ENCODE measurements at places on chromosomes 11 and 22.

DNA sequence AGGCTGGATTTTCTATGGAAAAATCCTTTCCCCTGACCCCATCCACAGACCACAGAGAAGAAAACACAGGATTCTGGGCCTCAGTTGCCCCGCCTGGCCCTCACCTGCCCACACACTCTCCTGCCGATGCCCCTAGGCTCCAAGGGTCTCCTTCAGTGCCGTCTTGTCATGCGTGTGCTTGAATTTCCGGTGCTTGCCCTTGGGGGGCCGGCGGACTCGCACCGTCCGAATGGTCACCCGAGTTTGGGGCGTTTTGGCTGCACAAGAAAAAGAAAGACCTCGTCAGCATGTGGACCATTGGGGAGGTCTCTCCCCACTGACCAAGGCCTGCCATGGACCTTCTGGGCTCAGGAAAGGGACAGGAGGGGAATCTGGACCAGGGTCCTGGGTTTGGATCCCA is 19.2 kb downstream of the PDGFB start:
- DNase-seq, result no peak

GRCh38 chr11:44858796-44859527 is 91.7 kb downstream of the TP53I11 start:
- DNase-seq, result no peak

DNA sequence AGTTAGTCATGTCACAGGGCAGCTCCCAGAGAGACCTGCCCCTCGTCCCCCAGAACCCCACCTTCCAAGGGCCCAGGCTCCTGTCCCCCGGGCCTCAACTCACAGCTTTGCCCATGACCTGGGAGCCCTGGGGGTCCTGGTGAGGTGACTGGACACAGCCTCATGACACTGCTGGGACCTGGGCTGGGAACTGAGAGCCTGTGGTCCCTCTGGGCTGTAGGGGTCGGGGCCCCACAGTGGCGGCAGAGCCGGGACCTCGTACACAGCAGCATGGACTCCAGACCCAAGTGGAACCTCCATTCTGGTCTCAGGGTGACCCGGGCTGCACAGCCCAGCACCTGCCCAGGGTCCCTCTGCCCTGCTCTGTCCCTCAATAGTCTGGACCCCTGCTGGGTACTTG is 6.9 kb downstream of the APOBEC3A start:
- DNase-seq, result no peak

- no peak for DNase-seq
These were observed 19.4 kb upstream of the P2RY2 start for GRCh38 chr11:73198677-73199076.

- peak; percentile 80 for DNase-seq
These were observed 46.2 kb downstream of the BLID start for GRCh38 chr11:122069707-122070360.

DNA sequence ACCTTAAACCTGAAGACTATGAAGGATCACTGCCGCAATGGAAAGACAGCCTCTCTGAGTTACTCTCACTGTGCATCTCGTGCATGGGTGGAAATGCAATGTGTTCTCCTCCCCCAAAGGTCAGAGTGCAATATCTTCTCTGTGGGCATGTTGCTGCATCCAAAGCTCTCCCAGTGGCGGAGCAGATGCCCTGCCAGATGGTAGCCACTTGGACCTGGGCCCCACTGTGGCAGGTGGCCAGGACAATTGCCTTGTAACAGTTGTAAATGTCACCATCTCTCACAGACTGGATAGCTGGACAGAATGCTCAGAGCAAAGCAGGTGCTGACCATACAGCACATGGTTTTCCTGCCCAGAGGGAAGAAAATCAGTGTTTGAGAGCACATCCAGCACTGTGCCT is 542.0 kb downstream of the FAM181B start:
- no peak for DNase-seq

- DNase-seq, result no peak
These were observed 60.0 kb downstream of the LIF start for GRCh38 chr22:30186510-30186909.

GRCh38 chr11:104529906-104530305 is 366.0 kb upstream of the PDGFD start:
- no peak for DNase-seq

DNA sequence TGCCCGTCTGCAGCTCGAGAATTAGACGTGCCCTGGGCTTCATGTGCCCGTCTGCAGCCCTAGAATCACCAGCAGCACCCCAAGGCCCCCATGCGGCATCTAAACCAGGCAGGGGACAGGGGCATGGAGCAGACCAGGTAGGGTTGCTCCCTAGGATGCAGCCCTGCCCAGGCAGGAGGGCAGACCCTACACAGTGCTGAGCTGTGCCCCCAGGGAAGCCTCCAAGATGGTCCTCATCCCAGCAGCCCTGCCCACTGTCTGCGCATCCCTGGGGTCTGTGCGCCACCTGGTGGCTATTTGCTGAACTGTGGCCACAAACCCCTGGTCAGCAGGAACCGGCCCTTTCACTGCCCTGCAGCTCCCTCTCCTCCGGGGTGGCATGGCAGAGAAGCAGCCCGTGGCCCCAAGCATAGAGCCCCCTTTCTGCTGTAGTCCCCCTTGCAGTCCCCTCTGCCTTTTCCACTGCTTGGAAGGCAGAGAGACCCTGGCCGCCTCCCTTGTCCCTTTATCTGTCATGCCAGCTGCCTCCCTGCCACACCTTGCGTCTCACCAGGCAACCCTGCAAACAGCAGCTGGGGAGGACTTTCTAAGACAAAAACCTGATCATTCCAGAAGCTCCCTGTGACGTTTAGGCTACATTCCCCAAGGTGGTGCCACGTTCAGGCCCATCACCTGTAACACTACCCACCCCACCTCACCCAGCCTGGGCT is 86.6 kb downstream of the KCNQ1 start:
- DNase-seq, result peak; percentile 13

GRCh38 chr11:68927280-68928135 is 23.8 kb downstream of the IGHMBP2 start:
- no peak for DNase-seq

GRCh38 chr22:43390872-43391271 is 20.9 kb upstream of the MPPED1 start:
- no peak for DNase-seq

DNA sequence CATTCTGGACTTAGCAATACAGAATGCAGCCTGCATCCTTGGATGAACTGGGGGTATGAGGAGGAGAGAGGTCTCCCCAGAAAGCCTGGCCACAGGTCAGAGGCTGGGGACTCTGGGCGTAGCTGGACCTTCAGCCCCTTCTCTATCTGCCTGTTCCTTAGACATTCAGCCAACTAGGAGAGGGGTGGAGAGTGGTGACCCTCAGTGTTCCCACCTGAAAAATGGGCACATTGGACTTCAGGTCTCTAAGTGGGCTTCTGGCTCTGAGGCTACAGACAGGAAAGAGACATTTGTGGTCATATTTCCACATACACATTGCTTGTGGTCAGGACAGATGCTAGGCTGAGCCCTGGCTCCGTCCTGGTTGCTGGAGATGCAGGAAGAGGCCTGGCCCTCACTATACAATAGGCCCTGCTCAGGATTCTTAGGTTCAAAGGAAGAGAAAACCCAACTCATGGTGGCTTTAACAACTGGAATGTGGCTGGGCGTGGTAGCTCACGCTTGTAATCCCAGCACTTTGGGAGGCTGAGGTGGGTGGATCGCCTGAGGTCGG is 30.1 kb upstream of the CBX7 start:
- no peak for DNase-seq

GRCh38 chr11:112454841-112455240 is 194.2 kb upstream of the PLET1 start:
- no peak for DNase-seq

DNA sequence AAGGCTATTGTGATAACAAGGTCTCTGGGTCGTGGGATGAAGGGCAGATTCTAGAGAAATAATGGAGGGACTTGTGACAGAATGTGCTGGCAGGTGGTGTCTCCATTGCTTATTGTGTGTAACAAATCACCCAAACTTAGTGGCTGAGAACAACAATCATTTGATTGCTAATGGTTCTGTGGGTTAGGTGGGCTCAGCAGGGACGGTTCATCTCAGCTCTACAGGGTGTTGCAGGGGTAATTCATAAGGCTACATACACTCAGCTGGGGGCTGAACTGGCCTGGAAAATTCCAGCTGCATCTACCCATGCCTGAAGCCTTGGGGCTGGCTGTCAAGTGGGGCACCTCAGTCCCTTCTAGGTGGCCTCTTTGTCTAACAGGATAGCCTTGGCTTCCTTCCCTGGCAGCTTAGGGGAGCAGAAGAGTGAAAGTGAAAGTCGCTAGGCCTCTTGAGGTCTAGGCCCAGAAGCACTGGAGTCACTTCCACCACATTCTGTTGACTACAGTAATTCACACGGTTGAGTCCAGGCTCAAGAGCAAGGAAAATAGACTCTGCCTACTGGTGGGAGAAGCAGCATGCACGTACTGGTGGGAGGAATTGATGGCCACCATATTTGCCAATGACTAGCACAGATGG is 308.9 kb downstream of the MN1 start:
- no peak for DNase-seq

DNA sequence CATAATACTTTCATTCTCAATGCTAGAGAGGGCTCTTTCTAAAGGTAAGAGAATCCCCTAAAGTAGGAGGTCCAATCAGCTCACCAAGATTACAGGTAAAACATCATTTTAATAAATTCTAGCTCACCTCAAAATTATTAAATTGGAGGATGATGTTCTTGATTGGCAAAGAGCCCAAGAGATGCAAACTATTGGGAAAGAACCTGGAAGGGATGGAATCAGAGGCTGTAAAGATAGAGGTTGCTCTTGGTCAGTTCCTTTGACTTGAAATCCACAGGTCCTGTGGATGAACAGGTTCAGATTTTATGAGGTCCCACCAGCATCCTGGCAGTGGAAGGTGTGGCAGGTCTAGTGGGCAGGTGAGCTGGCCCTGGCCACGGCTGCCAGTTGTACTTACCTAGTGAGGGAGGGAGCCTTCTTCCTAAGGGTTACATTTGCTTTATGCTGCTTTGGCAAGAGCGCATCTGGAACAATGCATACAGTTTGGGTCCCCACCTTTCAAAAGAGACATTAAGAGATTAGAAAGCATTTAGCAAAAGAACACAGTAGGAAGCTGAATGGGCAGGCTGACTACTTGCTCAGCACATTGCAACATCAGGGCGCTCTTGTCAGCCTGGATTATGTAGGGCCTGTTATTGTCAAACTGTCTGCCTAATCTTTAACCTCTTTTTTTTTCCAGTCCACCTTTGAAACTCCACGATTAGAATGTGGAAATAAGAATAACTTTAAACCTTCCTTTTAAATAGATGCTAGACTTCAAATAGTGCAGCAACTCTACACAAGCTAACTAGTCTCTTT is 97.0 kb downstream of the RDX start:
- DNase-seq, result no peak

GRCh38 chr22:37744589-37744988 is 47.7 kb downstream of the TRIOBP start:
- no peak for DNase-seq

DNA sequence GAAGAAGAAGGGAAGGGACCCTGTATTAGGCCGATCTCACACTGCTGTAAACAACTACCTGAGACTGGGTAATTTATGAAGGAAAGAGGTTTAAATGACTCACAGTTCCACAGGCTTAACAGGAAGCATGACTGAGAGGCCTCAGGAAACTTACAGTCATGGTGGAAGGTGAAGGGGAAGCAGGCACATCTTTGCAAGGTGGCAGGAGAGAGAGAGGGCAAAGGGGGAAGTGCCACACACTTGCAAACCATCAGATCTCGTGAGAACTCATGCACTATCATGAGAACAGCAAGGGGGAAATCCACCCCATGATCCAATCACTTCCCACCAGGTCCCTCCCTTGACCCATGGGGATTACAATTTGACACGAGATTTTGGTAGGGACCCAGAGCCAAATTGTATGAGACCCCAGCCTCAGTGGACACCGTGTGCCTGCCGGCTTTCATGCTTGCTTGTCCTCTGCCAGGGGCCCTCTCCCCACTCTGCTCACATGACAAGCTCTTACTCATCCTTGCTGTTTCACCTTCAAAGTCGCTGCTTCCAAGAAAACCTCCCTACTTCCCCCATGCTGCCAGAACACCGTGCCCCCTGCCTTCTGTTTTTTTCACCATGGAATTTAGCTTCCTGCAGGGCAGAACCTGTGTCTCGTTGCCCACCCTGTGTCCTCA is 23.3 kb upstream of the PPFIA1 start:
- no peak for DNase-seq

DNA sequence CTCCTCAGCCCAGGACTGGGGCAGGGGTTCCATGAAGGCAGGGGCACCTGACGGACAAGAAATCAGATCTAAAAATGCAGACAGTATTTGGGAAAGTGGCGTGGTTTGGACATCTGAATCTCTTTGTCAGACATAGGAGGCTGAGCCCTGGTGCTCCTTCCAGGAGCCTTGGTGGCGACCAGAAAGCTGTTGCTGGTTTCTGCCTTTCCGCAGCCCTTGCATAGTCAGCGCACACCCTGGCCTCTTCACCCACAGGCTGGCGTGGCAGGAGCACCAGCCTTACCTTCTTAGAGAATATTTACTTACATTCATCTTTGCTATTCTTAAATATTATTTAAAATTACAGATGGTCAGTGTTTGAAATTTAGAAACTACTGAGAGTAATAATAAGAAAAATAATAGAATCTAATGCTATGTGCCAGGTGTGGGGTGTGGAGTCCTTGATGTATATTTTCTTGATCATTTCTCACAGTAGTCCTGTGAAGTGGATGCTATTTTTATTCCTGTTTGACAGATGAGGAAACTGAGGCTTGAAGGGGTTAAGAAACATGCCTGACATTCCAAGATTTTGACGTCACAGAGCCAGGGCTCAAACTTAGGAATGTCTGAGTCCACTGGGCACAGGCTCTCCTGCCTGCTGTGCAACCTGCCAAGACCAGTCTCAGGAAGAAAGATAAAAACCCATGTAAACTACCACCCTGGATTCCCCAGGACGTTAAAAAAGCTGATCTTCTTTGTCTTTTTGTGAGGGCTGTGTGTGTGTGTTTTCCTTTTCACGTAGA is 51.6 kb downstream of the TBC1D22A start:
- DNase-seq, result no peak

DNA sequence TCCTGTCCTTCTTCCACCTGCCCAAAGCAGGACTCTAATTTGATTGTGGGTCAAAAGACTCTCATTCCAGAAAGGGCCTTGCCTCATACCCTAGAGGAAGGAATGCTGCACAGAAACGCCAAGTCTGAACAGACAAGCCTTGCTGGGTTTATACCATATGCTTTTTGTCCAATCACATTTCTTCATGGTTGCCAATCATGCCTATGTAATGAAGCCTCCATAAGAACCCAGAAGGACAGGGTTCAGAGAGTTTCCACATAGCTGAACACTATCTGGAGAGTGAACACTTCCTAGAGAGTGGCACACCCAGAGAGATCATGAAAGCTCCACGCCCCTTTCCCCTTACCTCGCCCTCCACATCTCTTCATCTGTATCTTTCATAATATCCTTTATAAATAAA is 4.8 kb upstream of the SAA2 start:
- DNase-seq, result no peak

- no peak for DNase-seq
These were observed 801.7 kb downstream of the TBC1D22A start for GRCh38 chr22:47564158-47564450.
